ENCODE measurements at places on chromosomes 2 and 18. TPM values are rescaled to one million over a fixed set of nuclear protein-coding genes. Genes with fewer than 3 reads are reported as not detected.

DNA sequence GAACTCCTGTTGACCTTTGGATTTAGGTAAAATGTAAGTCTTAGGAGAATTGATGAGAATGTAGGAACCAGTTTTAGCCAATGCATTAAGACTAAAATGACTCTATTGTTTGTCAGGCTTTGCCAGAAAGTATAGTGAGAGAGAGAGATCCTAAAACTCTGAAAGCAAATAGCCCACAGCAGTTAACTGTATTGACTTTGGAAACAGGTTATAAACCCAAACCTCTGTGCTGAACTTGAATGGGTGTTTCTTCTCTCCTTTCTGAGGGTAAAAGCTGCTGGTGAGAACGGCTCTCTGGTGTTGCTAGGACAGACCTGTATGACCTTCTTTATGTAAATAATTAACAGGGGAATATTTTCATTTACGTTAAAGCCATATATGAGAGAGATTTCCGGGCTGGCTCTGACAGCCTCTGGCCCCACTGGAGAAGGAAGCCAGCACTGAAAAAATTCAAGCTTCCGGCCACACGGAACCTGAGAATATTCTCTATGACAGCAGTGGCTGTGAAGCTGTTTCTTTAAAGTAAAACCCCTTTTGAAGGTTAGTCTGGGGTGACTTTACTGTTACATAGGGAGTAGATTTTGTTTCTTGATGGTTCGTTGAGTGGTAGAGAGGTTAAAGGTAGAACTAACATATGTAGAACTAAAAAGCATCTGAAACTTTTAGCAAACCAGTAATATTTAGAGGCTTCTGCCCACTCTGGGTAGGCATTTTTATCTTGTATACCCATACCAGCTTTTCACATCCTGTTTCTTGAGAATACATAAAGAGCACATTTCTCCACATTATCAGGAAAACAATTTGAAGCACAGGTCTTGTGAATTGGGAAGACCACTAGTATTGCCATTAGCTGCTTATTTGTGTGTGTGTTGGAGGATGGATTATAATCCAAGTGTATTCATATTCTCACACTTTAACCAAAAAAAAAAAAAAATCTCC lies 123.8 kb downstream of the SPTBN1 start:
- DNase-seq, result no peak

The APCDD1 gene
- total RNA-seq, result 10.9 TPM

GRCh38 chr18:24995056-24995455 lies 356.9 kb downstream of the ZNF521 start:
- no peak for DNase-seq

The UGT1A10 gene
- total RNA-seq, result not detected

The KRTCAP3 gene
- 15.4 TPM for total RNA-seq

DNA sequence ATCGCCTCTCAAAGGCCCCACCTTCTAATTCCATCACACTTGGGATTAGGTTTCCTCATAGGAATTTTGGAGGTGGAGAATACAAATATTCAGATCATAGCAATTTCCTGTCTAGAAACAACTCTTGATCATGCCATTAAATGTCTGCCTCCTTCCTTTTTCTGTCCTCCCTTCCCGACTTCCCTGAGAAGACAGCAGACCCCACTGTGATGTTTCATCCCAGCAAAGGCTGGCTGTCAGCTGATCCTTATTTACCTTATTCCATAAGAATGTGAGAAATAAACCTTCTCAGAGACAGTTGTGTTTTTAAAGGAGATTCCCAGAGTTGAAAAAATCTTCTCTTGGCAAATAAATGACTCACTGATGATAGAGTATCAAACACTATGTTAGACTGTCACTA lies 133.9 kb downstream of the TDRD15 start:
- DNase-seq, result no peak

The UGT1A4 gene
- total RNA-seq, result not detected

GRCh38 chr18:29164993-29165599 lies 988.2 kb upstream of the CDH2 start:
- DNase-seq, result no peak

The VAMP5 gene
- total RNA-seq, result 4.2 TPM

The DHRS9 gene
- not detected for total RNA-seq

GRCh38 chr18:3209859-3210569 lies 9.8 kb downstream of the MYOM1 start:
- DNase-seq, result no peak
